Hippocampal formation (tissue), 2 donors: ENCODE measurements at places on chromosomes 6 and 20.

DNA sequence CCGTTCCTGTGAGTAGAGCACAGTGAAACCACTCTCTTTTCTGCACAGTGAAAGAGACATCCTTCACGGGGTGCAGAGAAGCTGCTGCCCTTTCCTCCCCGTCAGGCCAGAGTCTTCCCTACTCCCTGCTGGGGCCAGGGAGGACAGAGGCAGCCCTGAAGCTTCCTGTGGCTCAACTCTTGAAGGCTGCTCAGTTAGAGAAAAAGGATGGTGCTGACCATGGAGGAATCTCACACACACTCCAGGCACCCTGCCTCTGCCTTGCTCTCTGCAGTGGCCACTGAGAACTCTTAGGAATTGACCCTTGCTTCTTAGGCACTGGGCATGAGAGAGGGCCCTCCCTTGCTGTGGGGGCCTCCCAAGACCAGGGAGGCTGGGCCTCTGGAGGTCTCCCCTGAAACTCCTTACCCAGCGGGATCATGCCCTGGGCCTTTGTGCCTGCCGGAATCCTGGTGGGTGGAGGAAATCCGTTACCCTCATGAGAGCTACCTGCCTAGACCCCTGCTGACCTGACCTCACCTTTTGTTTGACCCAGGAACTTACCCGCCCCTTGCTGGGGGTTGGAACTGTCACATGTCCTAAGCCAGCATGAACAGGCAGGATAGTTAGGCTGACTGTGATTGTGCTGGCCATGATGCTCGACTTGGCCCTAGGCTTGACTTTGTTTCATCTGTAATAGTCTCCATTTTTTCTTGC, 65.0 kb upstream of the CD93 start:
- no peak for DNase-seq

DNA sequence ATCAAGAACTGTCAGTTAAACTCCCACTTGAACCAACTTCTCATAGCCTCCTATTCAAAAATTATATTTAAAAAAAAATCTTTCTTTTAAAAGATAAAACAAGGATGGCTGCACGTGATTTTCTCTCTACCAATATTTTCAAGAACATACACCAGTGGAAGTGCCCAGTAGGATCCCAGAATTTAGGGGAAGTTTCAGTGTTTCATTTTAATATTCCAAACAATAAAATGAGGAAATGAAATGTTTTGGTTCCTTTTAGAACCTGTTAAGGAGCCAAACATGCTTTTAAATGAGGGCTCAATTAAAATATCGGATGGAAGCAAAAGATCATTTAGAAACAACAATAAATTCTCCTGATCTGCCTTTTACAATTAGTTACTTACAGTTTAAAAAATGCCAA, 26.4 kb upstream of the PRELID3B start:
- no peak for DNase-seq

DNA sequence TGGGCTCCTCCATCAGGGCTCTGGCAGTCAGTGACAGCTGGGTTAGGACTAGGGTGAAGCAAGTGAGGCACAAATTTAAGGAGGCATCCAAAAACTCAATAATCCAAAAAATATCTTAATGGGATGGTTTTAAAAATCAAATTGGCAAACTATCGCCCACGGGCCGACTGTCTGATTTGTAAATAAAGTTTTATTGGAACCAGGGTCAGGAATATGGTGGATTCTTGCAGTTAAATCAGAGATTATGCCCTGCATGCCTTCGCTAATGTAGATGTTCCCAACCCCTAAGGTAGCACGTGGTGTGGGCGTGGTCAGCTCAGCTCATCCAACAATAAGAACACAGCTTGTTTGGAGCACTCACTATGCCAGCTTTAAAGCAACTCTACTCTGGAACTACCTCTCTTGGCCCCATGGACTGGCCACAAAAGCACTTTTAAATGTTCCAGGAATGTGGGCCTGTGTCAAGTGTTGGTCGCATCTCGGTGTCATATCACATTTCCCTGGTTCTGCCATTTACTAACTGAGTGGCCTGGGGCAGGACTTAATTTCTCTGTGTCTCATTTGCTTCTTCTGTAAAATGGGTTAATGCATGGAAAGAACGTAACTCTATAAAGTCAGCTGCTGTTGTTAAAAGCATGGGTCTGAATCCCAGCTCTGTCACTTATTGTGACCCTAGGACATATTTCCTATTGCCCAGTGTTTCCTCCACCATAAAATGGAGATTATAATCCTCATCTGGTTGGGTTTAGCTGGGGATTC, 7.0 kb downstream of the TP53RK start:
- no peak for DNase-seq

DNA sequence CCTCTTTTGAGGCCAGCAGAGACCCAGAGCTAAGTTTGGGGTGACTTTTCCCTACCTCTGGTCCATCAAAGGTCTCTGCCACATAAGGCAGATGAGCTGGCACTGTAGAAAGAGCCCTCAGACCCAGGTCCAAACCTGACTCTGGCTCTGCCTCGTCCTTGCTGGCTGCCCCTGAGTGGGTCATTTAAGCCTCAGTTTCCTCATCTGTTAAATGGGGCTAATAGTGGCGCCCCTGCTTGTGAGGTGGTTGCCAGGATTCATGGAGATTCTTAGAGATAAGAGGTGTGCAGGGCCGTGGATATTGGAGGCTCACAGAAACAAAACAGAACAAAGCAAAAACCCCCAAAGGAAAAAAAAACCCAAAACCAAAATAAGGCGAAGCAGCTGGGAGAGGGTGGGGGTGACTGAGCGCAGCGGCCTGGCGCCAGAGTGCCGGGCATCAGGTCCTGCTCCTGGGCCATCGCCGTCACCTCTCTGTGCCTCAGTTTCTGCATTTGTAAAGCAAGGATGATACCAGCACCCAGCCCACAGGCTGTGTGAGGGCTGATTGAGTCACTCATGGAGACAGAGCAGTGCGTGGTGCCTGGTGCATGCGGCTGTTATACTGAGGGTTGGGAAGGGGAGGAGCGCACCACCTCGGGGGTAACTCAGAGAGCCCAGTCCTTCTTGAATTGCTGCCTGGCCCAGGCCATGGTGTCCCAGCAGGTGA, 133.8 kb upstream of the PTPN1 start:
- no peak for DNase-seq

DNA sequence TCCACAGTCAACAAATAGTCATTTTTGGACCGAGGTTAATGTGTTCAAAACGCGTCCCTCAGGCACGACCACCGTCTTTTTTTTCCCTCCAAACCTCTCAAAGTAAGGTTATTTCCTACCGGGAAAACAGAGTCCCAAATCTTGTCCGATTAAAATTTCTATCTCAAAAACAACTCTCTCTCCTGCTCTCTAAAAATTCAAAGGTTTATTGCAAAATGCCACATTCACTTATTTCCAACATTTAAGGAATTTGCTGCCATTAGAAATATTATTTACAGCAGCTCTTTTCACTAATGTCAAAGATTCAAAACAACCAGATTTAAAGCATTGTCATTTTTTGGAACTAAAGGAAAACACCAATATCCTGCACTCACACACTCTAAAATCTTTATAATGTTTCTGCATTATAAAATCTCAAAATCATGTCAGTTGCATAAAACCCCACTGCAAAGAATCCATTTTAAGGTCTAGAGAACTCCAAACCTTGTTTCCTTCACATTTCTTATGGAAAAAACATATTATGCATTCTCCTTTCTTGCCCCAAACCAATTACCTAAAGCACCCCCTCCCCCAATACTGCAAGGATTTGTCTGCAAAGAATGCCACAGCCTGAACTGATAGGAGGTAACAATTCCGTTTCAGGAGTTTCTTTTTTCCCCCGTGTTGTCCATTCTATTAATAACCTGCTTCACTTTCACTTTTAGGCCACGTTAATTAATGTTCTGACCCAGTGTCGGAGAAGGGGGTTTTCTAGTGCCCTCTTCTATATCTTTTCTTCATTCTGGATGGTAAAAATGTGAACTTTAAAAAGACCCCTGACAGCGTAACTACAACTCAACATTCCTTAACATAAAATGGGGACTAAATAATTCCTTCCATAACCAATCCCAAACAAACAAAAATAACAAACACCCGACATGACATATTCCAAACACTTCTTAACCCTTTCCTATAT, 1.4 kb downstream of the NRN1 start:
- DNase-seq, result no peak

- no peak for DNase-seq
Measured at GRCh38 chr6:24149296-24149695, 23.3 kb downstream of the NRSN1 start.

- DNase-seq, result no peak
Measured at GRCh38 chr6:35185302-35185681, 28.5 kb upstream of the SCUBE3 start.

DNA sequence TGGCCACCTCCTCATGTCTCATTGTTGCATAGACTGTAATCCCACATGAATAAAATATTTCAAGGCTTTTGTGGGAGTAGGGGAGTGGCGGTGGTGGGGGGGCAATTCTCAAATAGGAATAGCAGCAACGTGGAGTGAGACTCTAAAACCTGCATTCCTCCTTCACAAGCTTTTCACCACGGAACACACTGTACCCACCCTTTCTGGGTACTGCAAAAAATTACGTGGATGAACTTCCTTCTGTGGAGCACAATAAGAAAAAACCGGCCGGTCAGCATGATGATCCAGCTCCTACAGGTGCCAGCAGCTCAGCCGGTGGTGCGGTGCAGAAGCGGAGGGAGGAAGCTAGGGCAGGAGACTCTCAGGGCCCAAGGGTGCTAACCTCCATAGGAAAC, 930 bp upstream of the RRAGD start:
- no peak for DNase-seq

GRCh38 chr6:15875797-15876196, 213.0 kb upstream of the DTNBP1 start:
- DNase-seq, result no peak

DNA sequence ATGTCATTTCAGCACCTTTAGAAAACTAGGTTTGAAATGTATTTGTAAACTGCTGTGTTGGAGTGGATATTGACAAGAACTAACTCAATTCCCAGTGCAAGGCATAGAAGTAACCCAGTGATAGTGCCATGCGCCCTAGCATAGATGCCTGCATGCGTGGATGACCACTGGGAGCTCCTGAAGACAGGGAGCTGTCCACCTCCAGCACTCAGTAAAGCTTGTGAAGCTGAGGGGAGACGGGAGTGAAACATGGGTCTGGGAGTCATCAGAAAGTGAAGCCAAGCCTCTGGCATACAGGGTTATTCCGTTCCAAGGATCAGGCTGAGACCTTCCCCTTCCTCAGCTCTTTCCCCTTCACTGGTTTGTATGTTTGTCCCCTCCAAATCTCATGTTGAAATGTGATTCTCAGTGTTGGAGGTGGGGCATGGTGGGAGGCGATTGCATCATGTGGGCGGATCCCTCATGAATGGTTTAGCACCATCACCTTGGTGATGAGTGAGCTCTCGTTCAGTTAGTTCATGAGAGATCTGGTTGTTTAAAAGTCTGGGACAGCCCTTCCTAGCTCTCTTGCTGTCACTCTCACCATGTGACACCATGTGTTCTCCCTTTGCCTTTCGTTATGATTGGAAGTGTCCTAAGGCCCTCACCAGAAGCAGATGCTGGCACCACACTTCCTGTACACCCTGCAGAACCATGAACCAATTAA, 146.5 kb upstream of the FERMT1 start:
- DNase-seq, result no peak

DNA sequence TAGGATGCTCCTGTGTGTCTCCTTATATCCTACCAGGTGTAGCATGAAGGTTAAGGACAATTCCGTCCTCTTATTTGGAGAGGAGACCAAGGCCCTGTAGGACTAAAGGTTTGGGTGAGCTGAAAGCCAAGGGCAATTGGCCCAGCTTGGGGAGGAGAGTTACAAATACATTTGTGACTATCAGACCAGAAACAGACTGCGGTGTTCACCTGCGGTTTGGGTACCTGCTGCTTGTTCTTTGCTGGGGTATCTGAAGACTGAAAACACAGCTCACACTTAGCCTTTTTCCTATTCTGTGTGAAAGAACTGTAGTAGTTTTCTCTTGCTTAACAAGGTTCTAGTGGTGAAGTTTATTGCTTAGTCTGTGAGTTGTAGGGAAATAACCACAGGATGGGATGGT, 55.0 kb downstream of the ESR1 start:
- no peak for DNase-seq

DNA sequence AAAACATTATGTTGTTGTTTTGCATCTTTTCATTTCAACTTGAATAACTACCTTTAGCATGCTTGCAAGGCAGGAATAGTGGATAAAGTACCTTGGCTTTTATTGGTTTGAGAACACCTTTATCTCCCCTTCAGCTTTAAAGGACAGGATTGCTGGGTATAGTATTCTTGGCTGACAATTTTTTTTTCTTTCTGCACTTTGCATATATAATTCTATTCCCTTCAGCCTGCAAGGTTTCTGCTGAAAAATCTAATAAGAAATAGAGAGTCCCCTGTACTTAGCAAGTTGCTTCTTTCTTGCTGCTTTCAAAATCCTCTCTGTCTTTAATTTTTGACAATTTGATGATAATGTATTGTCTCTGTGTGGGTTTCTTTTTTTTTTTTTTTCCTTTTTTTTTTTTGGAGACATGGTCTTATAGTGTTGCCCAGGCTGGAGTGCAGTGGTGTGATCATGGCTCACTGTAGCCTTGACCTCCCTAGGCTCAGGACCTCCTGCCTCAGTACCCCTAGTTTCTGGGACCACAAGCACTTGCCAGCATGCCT, 47.1 kb downstream of the SMAP1 start:
- no peak for DNase-seq

GRCh38 chr20:25364180-25364788, 26.4 kb downstream of the ABHD12 start:
- no peak for DNase-seq

DNA sequence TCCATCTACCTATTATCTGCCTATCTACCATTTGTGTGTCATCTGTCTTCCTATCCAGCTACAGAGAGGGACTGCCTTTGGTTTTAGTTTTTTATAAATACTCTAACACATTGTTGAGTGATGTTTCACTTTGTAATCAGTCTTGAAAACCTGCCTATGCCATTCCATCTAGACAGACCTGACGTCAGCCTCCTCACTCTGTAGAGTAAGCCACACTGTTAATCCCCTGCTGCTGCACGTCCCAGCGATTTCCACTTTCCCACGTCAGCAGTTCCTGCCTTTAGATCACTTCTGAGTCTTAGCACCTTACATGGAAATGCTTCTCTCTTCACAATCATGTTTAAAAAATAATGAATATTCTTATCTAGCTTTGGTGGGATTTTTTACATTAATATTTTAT, 54.8 kb downstream of the PLG start:
- DNase-seq, result no peak

GRCh38 chr20:49862607-49863200, 50.1 kb downstream of the SLC9A8 start:
- DNase-seq, result no peak
